ENCODE measurements at places on chromosomes 13 and 19.

DNA sequence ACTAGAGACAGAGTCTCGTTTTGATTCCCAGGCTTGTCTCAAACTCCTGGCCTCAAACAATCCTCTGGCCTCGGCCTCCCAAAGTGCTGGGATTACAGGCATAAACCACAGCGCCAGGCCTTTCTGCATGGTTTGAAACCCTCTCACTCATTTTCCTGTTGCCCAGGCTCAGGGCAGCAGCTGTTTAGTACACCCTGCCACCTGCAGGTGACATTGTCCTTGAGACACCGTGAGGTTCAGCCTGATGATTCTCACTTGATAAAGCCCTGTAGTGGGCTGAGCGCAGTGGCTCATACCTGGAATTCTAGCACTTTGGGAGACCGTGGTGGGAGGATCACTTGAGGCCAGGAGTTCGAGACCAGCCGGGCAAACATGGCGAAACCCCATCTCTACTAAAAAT lies 12.5 kb downstream of the IL12RB1 start:
- no peak for DNase-seq

DNA sequence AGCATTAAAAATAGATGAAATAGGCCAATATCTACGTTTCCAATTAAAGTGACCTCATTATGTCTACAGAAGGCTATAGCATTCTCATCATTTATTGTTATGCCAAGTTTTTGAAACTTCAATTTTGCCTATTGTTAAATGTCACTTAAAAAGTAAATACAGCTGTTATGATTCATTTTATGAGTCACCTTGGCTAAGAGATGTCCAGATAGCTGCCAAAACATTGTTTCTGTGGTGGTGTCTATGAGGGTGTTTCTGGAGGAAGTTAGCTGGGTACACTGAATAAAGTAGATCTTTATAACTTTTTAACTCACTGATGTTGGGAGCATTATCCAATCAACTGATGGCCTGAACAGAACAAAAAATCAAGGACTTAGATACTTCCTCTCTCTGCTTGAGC lies 1209.7 kb upstream of the PCDH9 start:
- no peak for DNase-seq

DNA sequence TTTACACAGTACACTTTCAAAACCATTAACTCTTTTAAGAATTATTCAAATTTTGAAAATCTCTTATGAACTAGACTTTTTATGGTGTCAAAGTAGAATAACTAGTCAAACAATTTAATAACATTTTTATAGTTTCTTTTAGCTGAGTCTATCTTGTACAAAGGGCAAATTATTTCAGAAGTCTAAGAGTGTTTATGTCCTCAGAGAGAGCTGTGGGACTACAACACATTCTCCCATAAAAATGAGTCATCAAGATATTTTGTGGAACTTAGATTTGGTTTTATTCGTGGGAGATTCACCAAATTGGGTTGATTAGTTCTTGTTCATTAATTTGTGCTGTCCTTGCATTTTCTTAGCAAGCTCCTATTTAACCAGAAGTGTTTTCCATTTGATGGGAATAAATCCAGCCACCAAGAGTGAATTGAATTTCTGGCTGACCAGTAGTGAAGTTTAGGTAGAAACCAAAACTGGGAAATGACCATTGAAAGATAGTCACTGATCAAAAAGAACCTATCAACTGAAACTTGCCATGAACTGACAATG lies 291.0 kb downstream of the DLEU7 start:
- no peak for DNase-seq

DNA sequence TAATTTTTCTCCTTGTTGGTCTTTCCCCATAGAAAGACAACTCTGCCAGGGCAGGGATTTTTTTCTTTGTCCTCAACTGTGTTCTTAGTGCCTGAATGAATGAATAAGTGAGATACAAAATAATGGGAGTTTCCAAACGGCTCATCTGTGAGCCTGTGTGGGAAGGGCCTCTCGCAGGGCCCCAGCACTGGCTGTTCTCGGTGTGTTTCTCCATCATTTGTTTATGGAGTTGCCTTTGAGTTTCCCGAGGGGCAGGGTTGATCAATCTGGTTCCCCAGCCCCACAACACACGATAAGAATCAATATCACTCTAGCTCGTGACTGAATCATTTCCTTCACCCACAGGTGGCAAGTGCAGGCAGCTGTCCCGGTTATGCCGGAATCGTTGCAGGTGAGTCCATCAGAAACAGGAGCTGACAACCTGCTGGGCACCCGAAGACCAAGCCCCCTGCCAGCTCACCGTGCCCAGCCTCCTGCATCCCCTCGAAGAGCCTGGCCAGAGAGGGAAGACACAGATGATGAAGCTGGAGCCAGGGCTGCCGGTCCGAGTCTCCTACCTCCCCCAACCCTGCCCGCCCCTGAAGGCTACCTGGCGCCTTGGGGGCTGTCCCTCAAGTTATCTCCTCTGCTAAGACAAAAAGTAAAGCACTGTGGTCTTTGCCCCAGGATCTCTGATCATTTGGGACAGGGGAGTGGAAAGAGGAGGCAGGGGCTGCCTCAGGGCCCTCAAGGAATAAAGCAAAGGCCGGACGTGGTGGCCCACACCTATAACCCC lies 14.9 kb downstream of the FXYD5 start:
- no peak for DNase-seq

GRCh38 chr19:35447606-35448469 lies at the start of gene FFAR2:
Gene FFAR2, plus strand, starts transcription at chr19:35448257. Its CDS starts 1,458 bp downstream, at chr19:35449715.
- DNase-seq, result no peak

GRCh38 chr19:7679771-7680605 lies 645 bp upstream of the TRAPPC5 start:
- no peak for DNase-seq

GRCh38 chr13:50340551-50341287 lies 325.5 kb downstream of the KCNRG start:
- no peak for DNase-seq

DNA sequence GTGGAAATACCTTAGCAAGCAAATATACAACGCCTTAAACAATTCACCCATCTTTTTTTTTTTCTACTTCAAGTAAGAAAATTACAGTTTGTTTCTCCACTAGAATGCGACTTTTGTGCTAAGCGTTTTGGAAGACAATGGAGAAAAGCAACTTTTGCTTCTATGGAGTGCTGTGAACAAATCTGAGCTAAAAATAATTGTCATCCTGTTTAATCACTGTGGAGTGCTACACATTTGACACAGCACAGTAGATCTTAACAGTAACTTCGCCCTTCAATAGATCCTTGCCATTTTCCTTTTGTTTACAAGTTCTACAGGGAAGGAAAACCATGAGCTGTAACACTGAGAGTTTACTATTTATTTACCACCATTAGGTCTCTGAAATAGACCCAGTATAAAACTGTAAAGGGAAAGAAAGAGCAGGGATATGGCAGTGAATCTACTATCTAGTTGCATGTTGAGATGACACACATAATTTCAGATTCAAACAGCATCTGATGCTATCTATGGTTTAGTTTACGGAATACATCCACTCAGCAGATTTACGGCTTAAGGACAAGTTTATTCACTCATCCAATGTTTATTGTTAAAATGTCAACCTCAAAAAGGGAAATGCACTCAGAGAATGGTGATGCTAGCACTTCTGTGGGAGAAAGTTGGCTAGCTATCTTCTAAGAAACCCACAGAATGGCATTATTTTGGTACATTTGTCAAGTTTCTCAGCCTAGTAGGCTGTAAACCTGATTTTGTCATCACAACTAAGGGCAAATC lies 175.3 kb downstream of the VWA8 start:
- no peak for DNase-seq

GRCh38 chr13:52004511-52005170 lies 6.6 kb downstream of the ATP7B start:
- DNase-seq, result no peak

- no peak for DNase-seq
Measured at GRCh38 chr13:91722267-91722884, 324.0 kb downstream of the GPC5 start.

GRCh38 chr19:11361771-11362731 lies 6.8 kb downstream of the PLPPR2 start:
- no peak for DNase-seq
